ENCODE measurements at places on chromosomes 11 and 22.

DNA sequence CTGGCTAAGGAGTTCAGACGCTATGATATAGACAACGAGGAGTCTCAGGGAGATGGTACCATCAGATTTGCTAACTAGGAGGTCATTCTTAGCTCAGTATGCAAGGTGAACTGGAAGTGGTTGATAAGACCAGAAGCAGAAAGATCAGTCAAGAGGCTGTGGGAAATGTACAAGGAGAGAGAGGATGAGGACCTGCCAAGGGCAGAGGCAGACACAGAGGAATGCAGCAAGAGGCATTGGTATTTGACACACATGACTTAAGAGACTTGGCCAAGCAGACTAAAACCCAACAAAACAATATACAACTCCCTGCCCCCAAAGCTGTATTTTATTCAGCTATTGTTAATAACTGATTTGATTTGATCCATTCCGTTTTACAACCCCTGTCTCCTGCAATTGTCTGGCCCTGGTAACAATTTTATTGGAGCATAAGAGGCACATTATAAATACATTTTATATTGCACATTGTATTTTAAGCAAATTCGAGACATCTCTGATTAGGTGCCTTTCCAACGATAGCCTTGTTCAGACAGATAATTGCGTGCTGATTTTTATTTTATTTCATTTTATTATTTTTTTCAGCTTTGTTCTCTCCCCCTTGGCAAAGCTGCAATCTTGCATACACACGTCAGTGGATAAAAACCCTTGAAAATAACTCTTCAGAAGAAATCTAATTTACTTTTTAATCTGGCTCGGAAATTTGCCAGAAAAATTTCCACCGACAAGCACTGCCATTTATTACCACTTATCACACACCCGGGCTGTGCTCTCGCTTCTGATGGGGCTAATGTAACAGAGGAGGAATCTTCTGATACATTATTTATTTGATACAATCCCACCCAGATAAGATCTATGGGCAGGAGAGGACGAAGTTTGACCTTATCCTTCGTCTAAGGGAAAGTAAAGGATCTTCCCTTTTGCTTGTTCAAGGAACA lies 237.8 kb downstream of the NXPE2 start:
- DNase-seq = no peak

- no peak for DNase-seq
Observed at GRCh38 chr11:13376402-13376801, 86.6 kb downstream of the BTBD10 start.

GRCh38 chr11:119236490-119236889 lies 30.4 kb downstream of the CBL start:
- DNase-seq = no peak

GRCh38 chr22:38240734-38241252 lies 32.0 kb downstream of the TMEM184B start:
- peak; percentile 71 for DNase-seq

- no peak for DNase-seq
Observed at GRCh38 chr22:37410174-37411055, 16.9 kb downstream of the ELFN2 start.

DNA sequence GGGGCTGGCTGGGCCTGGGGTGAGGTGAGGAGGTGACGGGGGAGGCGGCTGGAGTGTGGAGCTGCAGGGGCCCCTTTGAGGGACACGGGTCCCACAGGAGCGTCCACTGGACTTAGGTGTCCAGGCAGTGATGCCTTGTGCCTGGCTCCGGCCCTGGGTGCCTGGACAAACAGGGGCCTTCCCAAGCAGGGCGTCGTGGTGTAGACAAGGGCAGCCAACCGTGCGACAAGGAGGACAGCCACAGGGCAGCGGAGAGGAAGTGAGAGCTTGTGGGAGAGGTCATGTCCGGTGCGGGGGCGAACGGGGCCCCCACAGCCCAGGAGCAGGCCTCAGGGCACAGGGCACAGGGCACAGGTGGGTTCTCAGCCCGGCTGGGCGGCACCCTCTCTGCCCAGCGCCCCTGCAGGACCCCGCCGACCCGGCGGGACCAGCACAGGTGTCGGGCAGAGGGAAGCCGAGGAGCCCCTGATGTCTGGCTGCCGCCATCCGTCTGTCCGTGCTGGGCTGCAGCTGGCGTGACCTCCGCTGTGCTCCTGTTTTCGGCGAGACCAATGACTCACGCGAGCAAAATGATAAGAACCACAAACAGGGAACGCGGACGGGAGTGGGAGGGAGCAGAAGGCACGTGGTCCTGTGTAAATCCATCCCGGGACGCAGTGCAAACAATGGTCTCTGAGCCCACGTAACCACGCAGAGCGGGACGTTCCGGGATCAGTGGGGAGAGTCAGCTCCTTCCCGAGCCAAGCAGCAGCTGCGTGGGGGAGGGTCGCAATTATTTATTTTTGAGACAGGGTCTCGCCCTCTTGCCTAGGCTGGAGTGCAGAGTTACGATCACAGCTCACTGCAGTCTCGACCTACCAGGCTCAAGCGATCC lies 49.1 kb upstream of the A4GALT start:
- no peak for DNase-seq

DNA sequence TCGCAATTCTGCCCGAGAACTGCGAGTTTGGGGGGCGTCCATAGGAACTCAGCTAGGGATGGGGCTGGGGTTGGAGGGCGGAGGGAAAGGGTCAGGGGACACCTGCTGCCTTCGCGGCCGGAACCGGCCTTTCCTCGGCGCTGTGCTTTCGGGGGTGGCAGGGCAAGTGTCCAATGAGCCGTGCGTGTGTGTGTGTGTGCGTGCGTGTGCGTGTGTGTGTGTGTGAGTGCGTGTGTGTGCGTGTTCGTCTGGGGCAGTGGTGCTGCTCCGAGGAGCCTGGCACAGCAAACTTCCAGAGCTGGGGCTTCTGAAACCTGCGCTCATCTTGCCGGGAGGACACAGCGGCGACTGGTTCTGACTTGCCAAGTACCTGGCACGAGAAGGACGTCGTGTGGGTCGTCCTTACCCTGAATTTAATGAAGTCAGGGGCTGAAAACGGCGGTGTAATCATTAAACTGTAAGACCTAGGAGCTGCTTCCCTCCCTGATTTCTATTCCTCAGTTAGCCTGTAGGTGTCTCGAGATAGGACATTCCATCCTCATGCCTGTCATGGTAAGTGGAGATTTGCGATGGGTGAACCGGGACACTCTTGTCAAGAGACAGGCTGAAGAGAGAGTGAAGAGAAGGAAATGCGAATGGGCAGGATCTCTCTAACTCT lies 27.0 kb upstream of the AMOTL1 start:
- DNase-seq = peak; percentile 66

DNA sequence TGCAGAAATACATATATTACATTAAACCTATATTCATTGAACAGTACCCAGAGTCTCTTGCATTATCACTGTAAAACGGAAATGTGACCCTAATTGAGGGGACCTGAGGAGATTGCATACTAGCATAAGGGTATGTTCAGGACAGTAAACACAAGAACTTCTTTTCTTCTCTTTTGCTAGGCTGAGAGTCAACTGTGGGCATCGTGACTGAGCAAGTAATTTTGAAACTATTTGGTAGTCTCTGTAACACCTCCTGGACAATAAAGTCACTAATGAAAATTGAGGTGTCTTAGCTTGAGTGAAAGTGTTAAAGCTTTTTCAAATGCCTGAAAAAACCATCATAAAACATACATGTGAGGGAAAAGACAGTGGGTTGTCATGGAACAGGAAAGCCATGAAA lies 90.9 kb downstream of the PDHX start:
- no peak for DNase-seq

- DNase-seq = no peak
Observed at GRCh38 chr11:1499261-1499890, 12.8 kb upstream of the MOB2 start.

DNA sequence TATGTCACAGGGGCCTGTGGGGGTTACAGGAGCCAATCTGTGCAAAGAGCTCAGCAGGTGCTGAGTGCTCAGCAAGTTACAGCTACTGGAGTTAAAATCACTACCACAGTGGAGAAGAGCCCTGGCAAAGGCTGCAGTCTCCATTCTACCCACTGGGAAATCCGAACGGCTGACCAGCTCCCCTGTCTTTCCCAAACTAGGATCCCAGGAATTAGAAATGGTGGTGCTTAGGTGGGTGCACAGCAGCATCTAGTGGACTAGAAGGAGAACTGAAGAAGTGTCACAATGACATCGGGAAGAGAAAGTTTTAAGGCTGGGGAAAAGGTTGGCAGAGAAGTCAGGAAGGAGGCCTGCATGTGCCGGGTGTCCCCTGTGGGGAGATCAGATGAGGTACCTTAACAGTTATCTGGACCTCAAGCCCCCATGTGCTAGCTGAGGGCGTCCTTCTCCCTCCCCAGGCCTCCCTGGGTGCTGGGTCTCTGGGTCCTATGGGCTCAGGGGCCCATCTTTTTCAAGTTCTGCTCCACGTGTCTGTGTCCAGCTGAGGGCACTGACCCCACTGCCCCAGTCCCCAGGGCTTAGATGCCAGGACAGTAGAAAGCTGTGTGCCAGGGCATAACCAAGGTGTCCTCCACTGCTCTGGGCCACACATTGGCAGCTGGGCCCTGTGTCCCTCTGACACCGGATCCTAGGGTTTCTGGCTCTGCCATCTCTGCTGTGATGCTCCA lies 1.9 kb downstream of the PIWIL3 start:
- peak; percentile 74 for DNase-seq

DNA sequence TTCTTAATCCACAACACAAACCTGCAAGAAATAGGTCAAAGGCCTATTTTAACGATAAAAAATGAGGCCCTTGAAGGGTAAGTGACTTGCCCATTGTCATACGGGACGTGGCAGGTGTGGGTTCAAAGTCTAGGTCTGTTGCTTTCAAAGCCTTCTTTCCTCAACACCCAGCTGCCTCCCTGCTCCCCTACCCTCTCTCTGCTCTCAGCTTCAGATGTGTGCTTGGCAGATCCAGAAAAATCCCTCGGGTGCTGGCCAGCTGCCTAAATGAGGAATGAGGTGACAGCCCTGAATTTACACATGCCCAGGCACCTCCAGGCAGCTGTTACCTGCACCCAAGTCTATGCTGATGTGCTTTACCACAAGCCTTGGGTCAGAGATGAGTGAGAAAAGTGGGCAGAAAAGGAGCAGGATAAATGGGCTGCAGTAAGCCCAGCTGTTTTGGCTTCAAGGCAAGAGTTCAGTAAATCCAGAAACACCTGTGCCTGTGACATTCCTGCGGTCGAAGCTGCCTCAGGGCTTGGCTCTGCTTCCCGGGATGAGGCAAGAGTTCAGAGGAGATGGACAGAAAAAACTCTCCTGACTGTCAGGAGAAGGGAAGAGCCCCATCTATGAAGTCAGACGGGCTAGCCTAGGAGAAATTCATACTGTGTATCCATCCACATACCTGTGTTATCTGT lies 49.9 kb upstream of the LDLRAD3 start:
- DNase-seq = no peak

DNA sequence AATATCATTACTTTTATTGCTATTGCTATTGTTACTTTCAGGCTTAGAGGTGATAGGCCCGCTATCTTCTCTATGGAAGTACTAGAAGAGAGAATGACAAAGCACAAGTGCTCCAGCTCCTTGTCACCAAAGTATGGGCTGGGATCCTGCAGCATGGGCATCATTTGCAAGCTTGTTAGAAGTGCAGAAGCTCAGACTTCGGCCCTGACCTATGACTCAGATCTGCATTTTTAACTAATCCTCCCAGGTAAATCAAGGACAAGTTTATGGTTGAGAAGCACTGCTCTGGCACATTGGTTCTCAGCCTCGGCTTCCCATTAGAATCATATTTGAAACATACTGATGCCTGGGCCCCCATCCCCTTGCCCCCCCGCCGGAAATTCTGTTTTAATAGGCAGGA lies 8.6 kb upstream of the ENDOD1 start:
- no peak for DNase-seq

GRCh38 chr22:30190574-30190973 lies 56.0 kb downstream of the LIF start:
- DNase-seq = no peak

DNA sequence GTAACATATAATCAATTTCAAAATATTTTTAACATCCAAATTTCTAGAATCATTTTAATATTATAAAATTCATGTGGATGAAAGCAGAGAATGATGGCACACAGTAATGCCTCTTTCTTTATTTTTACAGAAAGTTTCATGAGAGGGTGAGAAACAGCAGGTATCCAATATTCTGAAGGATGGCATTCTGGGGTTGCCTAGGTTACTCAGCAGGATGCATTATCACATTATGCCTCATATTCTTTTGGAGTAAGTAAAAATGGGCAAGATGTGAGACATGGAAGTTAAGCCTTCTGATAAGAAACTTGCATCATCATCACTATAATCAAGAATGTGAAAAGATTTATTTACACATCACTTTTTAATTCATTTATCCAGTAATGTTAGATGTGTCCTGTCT lies 148.7 kb upstream of the PGR start:
- DNase-seq = no peak

GRCh38 chr11:46351606-46352005 lies 4.3 kb downstream of the DGKZ start:
- no peak for DNase-seq

DNA sequence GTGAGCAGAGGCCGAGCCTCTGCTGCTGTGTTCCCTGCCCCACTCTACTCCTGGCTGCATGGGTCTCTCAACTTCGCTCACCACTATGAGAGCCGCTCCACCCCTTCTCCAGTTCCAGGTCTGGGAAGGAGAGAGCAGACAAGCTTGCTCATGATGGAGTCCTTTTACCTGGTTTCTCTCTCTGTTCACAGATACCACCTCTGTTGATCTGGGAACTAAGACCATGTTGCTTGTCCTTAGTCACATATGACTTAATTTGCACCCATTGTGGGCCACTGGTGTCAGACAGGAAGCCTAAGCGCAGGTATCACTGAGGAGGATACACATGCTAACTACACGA lies 26.8 kb downstream of the MCM5 start:
- no peak for DNase-seq

DNA sequence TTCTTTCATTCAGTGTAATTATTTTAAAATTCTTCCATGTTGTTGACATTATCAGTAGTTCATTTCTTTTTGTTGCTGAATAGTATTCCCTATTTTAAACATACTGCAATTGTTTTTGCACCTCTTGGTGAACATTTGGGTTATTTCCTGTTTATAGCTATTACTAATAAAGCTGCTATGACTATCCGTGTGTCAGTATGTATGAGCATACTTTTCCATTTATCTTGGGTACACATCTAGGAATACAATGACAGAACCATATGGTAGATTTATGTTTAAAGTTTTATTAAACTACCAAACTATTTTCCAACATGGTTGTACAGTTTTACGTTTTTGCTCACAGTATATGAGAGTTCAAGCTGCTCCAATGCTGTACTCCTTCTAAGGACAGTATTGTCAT lies 22.0 kb upstream of the FIBIN start:
- no peak for DNase-seq

DNA sequence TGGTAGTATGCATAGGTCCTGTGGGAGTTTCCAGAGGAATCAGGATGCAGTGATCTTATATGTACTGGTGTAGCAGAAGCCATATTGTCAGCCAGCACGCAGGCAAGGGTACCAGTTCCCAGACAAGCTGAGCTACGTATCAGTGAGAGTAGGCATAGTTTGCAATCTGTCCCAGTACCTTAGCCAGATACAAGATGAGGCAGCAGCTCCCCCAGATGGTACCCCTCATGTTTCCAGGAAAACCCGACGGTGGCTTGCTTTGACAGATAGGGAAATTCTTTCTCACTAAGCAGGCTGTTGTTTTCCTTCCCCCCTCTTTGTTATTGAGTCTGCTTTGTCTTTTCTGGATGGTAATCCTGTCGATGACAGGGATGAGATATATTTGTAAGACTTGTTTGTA lies 109.7 kb upstream of the RRM1 start:
- no peak for DNase-seq
